ENCODE measurements at places on chromosomes 13 and 19. TPM values are rescaled to one million over a fixed set of nuclear protein-coding genes. Genes with fewer than 3 reads are reported as not detected.

- no peak for DNase-seq
Measured at GRCh38 chr13:73572824-73573223, 514.0 kb downstream of the KLF5 start.

- DNase-seq = peak; percentile 94
Measured at GRCh38 chr13:100694722-100695508, 20.3 kb upstream of the TMTC4 start.

Gene FGF21
- total RNA-seq = not detected

- no peak for DNase-seq
Measured at GRCh38 chr13:111861766-111862366, 205.1 kb upstream of the SOX1 start.

DNA sequence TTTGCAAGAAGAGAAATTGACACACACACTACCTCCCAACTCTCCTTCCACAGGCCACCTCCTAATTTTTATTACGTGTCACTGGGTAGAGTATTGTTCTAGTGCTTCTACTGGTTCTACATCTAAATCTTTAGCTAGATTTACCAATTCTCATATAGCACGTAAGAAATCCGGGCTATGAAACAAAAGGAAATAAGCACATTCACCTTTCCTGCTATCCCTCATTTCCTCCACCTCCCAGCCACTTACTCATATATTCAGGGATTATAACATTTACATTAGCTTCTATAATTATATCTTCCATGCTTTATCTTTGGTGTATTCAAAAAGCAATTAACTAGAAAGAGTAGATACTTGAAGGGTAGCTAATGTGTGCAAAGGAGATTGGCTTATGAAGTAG lies 39.7 kb downstream of the USP12 start:
- no peak for DNase-seq

DNA sequence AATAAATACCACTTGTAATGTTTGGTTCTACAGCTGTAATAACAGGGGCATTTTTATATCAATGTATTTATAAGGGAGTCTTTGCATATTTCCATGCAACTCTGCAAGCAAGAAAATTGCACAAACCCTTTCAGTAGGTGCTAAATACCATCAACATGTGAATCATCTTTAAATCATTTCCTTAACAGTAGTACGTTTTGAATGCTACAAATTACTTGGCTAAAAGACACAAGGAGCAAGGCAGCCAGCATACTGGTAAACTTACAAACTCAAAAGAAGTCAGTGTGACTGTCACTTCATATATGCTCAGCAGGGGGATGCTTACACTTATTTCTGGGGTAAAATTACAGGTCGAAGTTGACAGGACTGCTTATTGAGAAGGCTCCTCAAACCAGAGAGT lies 402.4 kb downstream of the EFNB2 start:
- DNase-seq = peak; percentile 88

Gene NTN5
- under 0.01 TPM for total RNA-seq

Gene MATK
- total RNA-seq = not detected

DNA sequence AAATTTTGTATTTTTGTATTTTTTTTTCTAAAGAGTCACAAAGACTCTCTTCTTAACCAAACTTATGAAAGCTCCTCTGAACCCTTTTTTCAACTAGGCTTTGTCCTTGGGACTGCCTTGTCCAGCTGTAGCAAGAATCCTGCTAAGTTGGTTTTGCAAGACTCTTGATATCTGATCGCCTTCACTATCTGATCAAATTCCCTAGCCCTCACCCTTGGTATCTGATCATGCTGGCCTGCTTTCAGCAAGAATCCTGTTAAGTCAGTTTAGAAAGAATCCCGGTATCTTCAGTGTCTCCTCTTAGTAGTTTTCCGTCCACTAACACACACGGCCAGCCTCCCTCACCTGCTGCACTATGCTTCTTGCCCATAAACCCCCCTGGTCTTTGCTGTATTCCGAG lies 1.9 kb upstream of the SIGLEC5 start:
- DNase-seq = no peak

Gene DIRAS1
- 11.3 TPM for total RNA-seq

Gene PABPC3
- total RNA-seq = 0.17 TPM

Gene CATSPERD
- total RNA-seq = not detected

Gene FXYD7
- total RNA-seq = not detected

Gene URAD
- not detected for total RNA-seq

DNA sequence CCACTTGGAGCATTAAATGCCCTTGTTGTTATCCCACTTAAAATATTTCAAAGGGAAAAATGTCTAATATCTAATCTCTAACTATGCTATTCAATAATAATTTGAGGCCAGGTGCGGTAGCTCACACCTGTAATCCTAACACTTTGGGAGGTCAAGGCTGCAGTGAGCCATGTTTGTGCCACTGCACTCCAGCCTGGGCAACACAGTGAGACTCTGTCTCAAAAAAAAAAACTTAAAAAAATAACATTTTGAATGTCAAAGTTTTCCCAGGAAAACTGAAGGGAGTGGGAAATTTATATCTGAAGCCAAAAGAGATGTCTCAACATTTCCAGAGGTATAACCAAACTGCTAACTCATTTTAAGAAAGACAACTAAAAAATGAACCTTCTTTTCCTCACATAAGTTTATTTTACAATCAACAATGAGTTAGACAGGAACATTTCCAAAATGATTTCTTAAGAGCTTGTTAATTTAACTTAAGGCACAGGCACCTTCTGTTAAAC lies 47.9 kb downstream of the CAB39L start:
- no peak for DNase-seq

- no peak for DNase-seq
Measured at GRCh38 chr13:46496086-46496485, 56.9 kb upstream of the LRCH1 start.

DNA sequence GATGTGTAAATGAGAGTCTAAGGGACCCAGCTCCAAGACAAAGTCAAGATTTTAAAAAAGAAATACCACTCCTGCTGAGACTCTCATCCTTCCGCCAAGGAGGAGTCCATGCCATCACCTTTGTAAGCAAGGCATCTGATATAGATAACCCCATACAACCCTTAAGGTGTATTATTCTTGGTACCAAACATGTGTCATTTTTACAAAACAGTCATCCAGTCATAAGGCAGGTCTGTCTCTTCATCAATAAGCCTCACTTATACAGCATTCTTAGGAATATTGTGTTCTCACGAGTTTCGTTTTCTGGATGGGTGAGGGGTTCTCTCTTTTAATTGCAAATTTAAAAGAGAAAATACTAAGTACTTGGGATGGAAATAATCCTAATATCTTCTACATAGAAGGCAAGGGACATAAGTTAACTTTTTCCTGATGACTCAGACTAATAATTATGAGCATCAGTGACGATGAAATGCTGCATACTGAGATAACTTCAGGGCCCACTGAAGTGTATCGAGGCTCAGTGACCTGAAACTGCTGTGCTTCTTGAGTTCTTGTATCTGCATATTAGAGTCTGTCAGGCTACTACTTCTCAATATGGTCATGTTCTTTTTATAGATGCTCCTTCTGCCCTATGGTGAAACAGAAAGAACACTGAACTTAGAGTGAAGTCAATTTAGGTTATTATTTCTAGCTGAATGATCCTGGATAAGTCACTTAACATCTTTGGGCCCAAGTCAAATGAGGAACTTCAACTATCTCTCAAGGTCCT lies 166.6 kb downstream of the KLF12 start:
- DNase-seq = no peak

- DNase-seq = no peak
Measured at GRCh38 chr13:93218583-93218982, 8.0 kb upstream of the GPC6 start.

DNA sequence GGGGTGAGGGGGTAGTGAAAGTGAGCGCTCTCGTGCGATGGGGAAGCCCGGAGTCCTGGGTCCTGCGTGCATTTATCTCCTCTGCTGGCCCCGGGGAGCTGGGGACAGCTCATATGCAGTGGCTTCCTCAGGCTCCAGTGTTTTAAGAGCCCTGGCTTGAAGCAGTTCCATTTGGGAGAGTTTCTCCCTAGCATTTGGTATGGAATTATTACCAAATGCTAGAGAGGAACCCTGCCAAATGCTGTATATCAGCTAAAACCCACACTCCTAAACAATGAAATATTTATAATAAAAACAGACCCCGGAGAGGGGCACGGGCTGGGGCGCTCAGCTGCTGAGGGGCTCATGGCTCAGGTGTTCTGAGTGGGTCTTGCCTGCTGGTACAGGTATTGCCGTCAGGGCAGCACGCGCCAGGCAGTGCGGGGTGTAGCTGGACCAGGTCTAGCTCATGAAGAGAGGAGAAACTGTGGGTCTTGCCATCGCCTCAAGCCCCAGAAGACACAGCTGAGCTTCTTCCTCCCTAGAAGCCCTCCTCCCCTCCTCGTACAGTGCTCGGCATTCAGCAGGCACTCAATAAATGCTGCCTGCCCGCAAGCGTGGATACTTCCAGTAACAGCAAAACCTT lies 163.6 kb upstream of the ZNF536 start:
- no peak for DNase-seq

- no peak for DNase-seq
Measured at GRCh38 chr13:39789451-39789850, 134.0 kb downstream of the COG6 start.

Gene PEG3
- 3.9 TPM for total RNA-seq

DNA sequence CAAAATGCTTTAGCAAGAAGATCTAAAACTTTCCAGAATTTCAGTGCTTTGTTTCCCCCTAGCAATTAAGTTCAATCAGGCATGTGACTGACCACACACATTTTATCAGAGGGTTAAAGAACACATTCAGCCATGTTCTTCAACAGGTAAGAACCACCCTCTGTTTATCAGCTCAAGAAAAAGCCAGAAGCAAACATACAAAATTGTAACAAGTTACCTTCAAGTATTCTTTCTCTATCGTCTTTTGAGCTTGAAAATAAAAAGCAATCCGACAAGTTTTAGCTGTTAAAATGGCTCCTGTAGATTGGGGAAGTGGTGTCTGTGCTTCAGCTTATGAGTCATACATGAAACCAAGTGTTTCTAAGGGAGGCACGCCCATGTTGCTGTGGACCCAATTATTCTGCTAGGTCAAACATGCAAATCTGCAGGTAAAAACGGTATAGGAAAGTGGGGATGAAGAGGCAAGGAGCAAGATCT lies at the start of gene ELF1:
Gene ELF1, minus strand, starts transcription at position 306 of the 477 bp plus-strand sequence. CDS start 37,262 bp downstream, outside the sequence.
- DNase-seq = peak; percentile 65

GRCh38 chr19:55157064-55157908 lies at the start of gene TNNI3:
Gene TNNI3, minus strand, starts transcription at chr19:55157732. Its CDS starts 143 bp downstream, at chr19:55157589.
- DNase-seq = no peak

- peak; percentile 76 for DNase-seq
Measured at GRCh38 chr13:38308736-38309135, 40.9 kb upstream of the UFM1 start.

GRCh38 chr19:28351761-28352160 lies 861.2 kb downstream of the UQCRFS1 start:
- DNase-seq = peak; percentile 61

- peak; percentile 44 for DNase-seq
Measured at GRCh38 chr19:7852851-7853769, 21.1 kb downstream of the PRR36 start.

Gene KLK3
- total RNA-seq = not detected

GRCh38 chr19:30074741-30075715 lies 133.0 kb downstream of the URI1 start:
- peak; percentile 5 for DNase-seq

DNA sequence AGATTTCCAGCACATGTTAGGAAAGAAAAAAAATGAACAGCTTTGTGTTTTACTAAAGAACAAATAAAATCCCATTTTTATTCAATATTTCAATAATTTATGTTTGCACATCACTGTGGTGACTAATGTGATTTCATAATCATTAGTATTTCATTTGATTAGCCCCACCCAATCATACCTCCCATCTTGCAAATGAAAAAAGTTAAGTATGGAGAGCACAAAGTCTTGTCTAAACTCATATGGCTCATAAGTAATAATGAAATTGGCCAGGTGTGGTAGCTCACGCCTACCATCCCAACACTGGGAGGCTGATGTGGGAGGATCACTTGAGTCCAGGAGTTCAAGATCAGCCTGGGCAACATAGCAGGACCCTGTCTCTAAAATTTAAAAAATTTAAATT lies 3.8 kb downstream of the ZNF490 start:
- DNase-seq = no peak

GRCh38 chr13:106314417-106314816 lies 221.0 kb downstream of the EFNB2 start:
- DNase-seq = no peak

- peak; percentile 34 for DNase-seq
Measured at GRCh38 chr13:113546571-113547237, 37.8 kb upstream of the TFDP1 start.

Gene JSRP1
- not detected for total RNA-seq

DNA sequence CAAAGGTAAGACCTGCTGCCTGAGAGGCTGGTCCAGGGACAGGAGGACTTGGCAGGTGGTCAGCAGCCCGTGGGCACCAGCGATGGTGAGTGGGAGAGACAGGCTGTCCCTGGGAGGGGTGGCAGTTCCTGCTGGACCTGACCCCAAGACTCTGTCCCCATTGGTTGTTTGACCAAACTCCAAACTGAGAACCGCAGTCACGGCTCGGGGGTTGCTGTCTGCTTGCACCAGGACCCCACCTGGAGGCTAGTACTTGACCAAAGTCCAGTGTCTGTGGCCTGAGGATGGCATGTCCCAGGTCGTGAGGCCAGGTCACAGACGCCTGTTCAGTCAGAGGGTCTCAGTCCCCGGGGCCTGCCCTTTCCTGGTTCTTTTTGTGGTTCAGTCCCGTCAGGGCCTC lies 9.9 kb upstream of the ZNF14 start:
- DNase-seq = no peak
